ENCODE measurements at places on chromosomes 13 and 19.

GRCh38 chr13:30128591-30128990 lies 178.8 kb downstream of the KATNAL1 start:
- DNase-seq = no peak

DNA sequence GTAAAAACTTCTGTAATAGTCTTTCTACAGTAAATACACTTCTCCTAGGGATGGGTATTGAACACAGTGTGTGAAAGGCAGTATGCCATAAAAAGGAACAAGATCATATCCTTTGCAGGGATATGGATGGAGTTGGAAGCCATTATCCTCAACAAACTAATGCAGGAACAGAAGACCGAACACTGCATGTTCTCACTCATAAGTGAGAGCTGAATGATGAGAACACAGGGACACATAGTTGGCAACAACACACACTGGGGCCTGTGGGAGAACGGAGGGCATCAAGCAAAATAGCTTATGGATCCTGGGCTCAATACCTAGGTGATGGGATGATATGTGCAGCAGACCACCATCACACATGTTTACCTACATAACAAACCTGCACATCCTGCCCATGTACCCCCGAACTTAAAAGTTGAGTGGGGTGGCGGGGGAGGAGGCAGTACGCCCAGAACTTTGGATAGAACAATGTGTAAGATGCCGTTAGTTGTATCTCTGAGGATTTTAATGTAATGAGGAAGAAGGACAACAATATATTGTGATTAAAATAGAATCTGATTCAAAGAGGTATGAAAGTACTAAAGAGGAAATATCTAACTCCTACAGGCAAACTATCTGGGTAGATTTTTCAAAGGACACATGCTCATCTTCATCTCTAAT lies 183.2 kb downstream of the NDFIP2 start:
- no peak for DNase-seq

- no peak for DNase-seq
These were observed 40.8 kb upstream of the RFXAP start for GRCh38 chr13:36778083-36778671.

- no peak for DNase-seq
These were observed 1.1 kb downstream of the GYS1 start for GRCh38 chr19:48991873-48992580.

GRCh38 chr13:62137629-62138405 lies 722.2 kb upstream of the PCDH20 start:
- DNase-seq = no peak

Measured in NCI-H187 treated with DMSO at 0.1 percent for 48 hours (cell line).